Posterior cingulate gyrus (tissue), 11 donors: ENCODE measurements at places on chromosomes 5 and 9.
A peak's percentile ranks its signal among the peaks of the same experiment; 100 is the strongest.

DNA sequence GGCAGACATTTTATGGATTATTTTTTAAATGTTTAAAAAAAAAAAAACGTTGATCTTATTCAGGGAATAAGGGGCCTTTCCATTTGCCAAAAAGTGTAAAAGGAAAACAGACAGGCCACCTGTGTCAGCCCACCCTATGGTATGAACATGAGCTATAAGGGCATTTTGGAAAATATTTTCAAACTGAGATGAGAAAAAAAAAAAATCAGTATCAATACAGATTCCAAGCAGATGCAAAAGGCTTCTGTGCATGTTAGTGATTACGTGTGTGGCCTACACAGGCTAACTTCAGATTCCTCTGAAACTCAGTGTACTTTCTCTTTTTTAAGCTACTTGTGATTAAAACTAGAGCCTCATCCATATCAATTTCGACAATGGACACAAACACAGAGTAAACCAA, 189.9 kb downstream of the BNC2 start:
- no peak for DNase-seq

GRCh38 chr5:81878333-81878732, 93.5 kb upstream of the ATG10 start:
- DNase-seq, result no peak

GRCh38 chr9:117414906-117415331, at the start of gene ASTN2:
TSS of gene ASTN2 (minus strand) at chr9:117415057. CDS start at chr9:117414938, 119 bp downstream.
- peak; percentile 57 for DNase-seq

GRCh38 chr5:81353189-81353588, 40.7 kb downstream of the ACOT12 start:
- no peak for DNase-seq

- DNase-seq, result no peak
Measured at GRCh38 chr5:117417501-117417900, 842.9 kb upstream of the SEMA6A start.

DNA sequence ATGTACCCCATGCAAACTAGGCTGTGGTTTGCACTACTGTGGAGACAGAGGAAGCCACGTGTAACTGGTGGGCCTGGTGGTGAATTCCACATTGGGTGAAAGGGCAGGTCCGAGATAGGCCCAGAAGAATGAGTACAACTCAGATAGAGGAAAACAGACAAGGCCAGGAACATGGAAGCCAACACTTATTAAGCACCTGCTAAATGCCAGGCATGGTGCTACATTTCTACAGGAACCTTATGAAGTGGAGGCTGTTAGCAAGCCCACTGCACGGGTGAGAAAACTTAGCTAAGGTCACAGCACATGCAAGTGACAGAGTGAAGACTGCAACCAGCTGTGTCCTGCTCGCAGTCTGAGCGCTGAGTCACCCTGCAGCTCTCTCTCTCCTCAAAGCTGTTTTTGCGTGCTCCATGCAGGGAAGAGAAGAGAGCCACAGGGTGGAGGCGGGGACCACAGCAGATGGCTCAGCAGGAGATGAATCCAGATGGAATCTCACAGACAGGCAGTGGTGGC, 65.5 kb upstream of the SPTLC1 start:
- DNase-seq, result peak; percentile 96

- DNase-seq, result no peak
Measured at GRCh38 chr9:84652496-84653120, 16.9 kb upstream of the NTRK2 start.
